ENCODE measurements at places on chromosomes 12 and 14. TPM values are rescaled to one million over a fixed set of nuclear protein-coding genes. Genes with fewer than 3 reads are reported as not detected.

The KRT71 gene
- not detected for total RNA-seq

The VRTN gene
- not detected for total RNA-seq

The NRXN3 gene
- not detected for total RNA-seq

The KLHL33 gene
- total RNA-seq = 0.42 TPM

The SSPN gene
- 4.6 TPM for total RNA-seq

- DNase-seq = no peak
Observed at GRCh38 chr12:56775638-56776037, 12.5 kb downstream of the HSD17B6 start.

GRCh38 chr12:49792181-49792970 is 35.8 kb downstream of the NCKAP5L start:
- DNase-seq = no peak

GRCh38 chr14:105860615-105861580 is 334.5 kb downstream of the TMEM121 start:
- DNase-seq = no peak

DNA sequence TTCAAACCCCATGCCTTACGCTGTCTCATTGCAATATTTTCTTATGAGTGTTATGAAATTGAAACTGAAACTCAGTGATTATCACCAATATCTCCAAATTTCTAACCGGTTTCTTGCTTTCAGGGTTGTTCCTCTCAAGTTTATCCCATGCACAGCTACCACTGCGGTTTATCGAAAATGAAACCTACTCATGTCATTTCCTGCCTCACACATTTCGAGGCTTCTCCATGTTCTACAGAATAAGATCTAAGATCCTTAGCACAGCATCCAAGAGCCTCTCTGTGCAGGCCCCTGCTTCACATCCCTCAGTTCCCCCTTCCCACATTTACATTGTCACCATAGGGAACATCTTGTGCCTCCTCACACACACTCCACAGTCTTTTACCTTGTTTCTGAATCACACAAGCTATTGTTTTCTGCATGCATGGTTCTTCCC is 45.5 kb upstream of the FAR2 start:
- DNase-seq = no peak
